Common myeloid progenitor, CD34-positive (primary cell): ENCODE measurements at places on chromosomes 6 and 20.

- DNase-seq, result no peak
Measured at GRCh38 chr6:141824350-141824749, 308.4 kb upstream of the GJE1 start.

GRCh38 chr20:698276-698675, 22.7 kb upstream of the SCRT2 start:
- DNase-seq, result no peak

DNA sequence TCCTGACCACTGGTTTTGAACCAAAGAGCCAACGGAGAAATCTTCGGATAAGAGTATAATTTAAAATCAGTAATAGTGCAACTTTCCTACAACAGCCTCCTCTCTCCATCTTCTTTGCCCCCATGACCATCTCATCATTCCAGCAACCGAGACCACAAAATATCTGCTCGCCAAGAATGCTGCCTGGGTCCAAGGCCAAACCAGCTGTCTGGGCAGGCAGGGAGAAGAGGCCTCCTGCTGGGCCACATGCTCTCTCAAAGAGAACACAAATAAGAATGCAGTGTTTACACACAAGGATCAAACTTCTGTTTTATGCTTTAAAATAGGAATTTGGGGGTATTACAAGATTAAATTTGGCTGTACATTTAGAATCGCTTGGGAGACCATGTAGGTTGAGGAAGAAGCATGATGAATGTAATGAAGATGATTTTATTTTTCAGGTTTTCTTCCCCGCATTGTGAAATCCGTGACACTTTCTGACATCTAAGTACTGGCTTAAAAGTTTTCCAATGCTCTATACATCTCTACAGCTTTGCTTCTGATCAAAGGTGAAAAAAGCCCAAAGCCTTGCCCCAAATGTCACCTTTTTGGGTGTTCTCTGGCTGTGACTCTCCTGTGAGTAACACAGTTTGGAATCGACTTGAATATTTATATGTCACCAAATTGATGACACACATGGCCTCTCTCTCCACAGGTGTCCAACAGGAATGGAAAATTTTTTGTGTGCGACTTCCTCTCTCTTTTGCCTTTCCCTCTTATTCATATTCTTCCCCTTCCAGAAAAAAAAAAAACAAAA, 79.4 kb upstream of the PROKR2 start:
- no peak for DNase-seq

GRCh38 chr6:29336269-29336668, 32.4 kb downstream of the OR5V1 start:
- peak; percentile 1 for DNase-seq

- no peak for DNase-seq
Measured at GRCh38 chr6:17334265-17334664, 53.1 kb downstream of the RBM24 start.

GRCh38 chr20:46307139-46307998, 929 bp downstream of the CDH22 start:
- DNase-seq, result peak; percentile 79
